Amniotic epithelial cell (primary cell): ENCODE measurements at places on chromosomes 5 and 9.
A peak's percentile ranks its signal among the peaks of the same experiment; 100 is the strongest.

- peak; percentile 16 for DNase-seq
Measured at GRCh38 chr5:95281226-95281625, 3.7 kb downstream of the MCTP1 start.

- DNase-seq: peak; percentile 97
Measured at GRCh38 chr9:115373000-115373709, 255.2 kb upstream of the TNC start.

GRCh38 chr9:32426278-32426939 lies 42.0 kb downstream of the ACO1 start:
- DNase-seq: peak; percentile 99

- DNase-seq: no peak
Measured at GRCh38 chr9:126664900-126665643, 51.3 kb downstream of the LMX1B start.

DNA sequence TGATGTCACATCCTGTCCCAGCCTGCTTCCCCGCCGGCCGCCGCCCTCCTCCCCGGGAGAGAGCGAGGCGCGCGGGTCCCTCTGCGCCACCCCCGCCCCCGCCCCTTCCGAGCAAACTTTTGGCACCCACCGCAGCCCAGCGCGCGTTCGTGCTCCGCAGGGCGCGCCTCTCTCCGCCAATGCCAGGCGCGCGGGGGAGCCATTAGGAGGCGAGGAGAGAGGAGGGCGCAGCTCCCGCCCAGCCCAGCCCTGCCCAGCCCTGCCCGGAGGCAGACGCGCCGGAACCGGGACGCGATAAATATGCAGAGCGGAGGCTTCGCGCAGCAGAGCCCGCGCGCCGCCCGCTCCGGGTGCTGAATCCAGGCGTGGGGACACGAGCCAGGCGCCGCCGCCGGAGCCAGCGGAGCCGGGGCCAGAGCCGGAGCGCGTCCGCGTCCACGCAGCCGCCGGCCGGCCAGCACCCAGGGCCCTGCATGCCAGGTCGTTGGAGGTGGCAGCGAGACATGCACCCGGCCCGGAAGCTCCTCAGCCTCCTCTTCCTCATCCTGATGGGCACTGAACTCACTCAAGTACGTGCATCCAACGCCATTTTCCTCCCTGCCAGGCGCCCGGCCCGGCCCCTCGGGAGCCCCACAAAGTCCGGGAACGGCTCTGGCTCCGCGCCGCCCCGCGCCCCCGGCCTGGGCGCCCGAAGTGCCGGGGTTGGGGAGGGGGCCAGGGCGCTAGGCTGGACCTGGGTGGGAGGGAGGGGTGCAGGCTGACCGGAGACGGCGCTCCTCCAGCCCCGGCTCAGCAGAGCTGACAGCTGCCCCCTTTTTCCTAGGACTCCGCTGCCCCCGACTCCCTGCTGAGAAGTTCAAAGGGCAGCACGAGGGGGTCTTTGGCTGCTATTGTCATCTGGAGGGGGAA lies 12.0 kb upstream of the OLFM1 start:
- DNase-seq: no peak

GRCh38 chr9:88236511-88237478 lies 98.5 kb upstream of the SPATA31C2 start:
- DNase-seq: no peak

DNA sequence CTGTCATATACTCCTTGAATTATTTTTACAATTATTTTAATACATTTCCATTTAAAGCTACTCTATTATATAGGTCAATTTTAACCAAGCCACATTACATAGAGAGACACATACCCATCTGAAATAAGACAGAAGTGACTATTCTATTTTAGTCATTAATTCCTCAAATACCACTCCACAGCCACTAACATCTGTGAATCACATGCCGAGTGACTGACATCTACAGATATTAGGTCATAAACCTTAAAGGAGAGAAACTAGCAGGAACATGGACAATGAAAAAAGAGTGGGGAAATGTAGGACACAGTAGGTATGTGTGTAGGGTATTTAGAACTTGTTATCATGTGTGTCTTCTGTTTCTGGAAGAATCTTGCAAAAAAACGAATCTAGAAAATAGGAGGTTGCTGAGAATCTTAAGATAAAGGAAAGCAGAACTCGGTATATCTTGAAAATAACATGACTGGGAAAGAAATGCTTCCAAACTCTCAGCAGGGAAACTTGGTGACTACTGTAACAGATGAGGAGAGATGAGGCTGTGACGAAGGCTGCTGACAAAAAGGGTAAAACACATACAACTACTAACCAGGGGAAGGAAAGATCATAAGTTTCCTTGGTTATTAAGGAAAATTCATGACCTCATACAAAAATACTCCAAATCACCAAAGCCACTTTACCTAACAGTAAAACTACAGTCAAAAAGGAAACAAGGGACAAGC lies 84.6 kb downstream of the PLPP1 start:
- peak; percentile 61 for DNase-seq

GRCh38 chr5:74378464-74378863 lies 262.1 kb downstream of the ENC1 start:
- peak; percentile 38 for DNase-seq

DNA sequence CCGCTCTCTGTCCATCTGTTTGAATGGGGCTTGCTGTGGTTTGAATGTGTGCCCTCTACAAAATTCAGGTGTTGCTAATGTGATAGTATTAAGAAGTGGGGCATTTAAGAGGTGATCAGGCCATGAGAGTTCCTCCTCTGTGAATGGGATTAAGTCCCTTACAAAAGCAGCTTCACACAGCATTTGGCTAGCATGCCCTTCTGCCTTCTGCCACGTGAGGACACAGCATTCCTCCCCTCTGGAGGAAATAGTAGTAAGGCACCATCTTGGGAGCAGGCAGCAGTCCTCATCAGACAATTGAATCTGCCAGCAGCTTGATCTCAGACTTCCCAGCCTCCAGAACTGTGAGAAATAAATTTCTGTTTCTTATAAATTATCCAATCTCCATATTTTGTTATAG lies 540.2 kb downstream of the CSNK1G3 start:
- DNase-seq: no peak

GRCh38 chr5:83925955-83926337 lies 205.3 kb upstream of the HAPLN1 start:
- DNase-seq: peak; percentile 86
